Hematopoietic multipotent progenitor cell treated with erythropoietin and hydrocortisone succinate and interleukin-3 and kit ligand, for 15 days (in vitro differentiated cells): ENCODE measurements at places on chromosomes 16 and 17.

GRCh38 chr16:22683258-22683657, 130.7 kb upstream of the HS3ST2 start:
- no peak for DNase-seq

DNA sequence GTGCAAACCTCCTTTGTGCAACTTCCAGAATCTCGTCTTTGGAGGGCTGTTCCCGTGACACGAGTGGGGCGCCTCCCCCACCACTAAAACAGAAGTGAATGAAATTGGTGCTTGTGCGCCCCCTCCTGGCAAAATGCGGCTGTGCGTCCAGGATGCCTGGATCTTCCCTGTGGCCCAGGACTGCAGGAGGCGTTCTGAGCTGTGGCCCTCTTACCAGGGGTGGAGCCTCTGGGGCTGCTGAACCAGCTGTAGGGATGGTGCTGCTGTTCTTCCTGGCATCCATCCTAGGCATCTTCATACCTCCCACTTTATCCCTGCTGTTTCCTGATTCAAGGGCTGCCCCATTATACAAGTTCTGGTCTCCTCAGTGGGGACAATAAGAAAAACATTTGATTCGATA, 18.5 kb upstream of the NAGLU start:
- DNase-seq: peak; percentile 86

GRCh38 chr16:84253173-84253572, 13.4 kb upstream of the KCNG4 start:
- no peak for DNase-seq

DNA sequence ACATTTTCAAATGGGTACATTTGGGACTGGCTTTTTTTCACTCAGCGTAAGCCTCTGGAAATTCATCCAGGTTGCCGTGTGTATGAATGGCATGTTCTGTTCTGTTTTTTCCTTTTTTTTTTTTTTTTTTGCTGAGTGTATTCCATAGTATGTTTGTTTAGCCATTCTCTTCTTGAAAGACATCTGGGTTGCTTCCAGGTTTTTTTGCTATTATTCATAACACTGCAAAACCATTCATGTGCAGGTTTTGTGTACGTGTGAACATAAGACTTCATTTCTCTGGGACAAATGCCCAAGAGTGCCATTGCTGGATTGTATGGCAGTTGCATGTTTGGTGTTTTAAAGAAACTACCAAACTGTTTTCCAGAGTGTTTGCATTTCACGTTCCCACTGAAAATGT, 335.9 kb upstream of the TNRC6C start:
- DNase-seq: no peak

- DNase-seq: no peak
Observed at GRCh38 chr17:2011411-2012371, 13.4 kb downstream of the RTN4RL1 start.

DNA sequence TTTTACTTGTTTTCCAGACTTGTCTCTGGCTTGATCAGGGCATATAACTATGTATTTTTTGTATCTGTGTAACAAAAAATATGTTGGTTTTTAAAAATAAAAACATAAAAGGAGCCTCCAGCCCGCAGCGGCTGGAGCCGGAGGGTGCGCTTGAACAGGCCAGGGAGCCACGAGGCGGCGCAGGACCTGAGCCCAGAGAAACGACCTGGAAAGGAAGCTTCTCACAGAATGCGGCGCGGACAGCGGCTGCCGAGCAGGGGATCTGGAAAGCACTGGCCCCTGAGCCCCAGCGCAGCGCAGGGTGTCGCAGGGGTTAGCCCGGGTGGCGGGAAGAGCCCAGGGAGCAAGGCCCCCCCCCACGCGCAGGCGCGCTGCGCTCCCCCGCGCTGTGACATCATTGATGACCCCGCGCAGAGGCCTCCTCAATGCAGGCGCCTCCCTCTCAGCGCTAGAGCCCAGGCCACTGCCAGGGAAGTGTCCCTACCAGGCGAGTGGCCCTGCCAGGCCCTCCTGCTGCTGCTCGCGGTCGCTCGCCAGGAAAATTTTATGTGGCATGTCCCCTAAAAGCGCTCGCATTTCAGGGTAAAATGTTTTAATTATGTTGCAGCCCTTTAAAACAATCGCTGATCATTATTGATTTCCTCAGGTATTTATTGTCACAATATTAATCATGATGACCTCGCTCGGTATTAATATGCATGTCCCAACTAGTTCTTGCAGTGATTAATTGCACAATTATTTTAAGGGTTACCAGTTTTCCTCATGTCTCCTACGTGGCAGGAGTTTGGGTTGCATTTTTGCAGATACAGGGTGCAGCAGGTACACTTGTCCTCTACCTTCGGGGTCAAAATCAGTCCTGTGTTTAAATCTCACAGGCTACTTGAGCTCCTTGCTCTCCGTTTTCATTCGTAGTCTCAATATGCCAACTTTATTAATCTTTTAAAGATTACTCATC, 134.2 kb downstream of the USP22 start:
- DNase-seq: peak; percentile 78

GRCh38 chr17:3557768-3558583, at the start of gene TRPV3:
Gene TRPV3 (minus strand): TSS chr17:3557812. CDS start chr17:3554850, 2,962 bp downstream.
- peak; percentile 32 for DNase-seq

DNA sequence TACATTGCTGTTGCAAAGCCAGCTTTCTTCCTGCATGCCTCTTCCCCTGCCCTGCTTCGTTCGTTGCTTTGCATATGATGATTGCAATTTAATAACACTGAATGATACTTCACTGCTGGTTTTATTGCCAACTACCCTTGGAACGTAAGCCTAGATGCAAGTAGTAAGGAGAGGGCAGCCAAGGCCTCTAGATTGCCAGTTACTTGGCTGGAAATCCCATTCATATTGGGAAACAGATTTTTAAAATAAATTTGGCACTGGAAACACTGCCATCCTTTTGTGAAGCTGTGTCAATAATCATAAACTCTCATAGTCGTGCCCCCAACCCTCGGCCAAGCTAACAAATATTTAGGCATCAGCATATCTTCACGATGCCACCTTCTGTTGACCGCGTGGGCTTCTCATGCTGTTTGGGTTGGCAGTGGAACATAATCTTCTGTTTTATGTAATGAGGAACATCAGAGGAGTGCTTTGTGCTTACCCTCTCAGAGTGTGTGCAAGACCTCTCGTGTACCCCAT, 86.5 kb downstream of the MAP2K6 start:
- DNase-seq: no peak

- no peak for DNase-seq
Observed at GRCh38 chr16:27566417-27566816, 16.5 kb downstream of the KATNIP start.

GRCh38 chr17:47864791-47865216, 13.8 kb upstream of the SP6 start:
- no peak for DNase-seq

GRCh38 chr17:45363498-45363897, 46.7 kb upstream of the MAP3K14 start:
- DNase-seq: no peak

DNA sequence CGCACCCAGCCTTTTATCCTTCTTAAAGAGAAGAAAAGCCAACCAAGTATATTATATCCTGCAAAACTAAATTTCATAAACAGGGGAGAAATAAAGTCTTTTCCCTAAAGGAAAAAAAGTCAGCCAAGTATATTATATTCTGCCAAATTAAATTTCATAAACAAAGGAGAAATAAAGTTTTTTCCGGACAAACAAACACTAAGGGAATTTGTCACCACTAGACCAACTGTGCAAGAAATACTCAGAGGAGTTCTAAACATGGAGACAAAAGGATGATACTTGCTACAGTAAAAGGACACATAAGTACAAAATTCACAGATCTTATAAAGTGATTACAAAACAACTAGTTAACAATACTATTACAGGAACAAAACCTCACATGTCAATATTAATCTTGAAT, 14.4 kb upstream of the CCL18 start:
- no peak for DNase-seq

DNA sequence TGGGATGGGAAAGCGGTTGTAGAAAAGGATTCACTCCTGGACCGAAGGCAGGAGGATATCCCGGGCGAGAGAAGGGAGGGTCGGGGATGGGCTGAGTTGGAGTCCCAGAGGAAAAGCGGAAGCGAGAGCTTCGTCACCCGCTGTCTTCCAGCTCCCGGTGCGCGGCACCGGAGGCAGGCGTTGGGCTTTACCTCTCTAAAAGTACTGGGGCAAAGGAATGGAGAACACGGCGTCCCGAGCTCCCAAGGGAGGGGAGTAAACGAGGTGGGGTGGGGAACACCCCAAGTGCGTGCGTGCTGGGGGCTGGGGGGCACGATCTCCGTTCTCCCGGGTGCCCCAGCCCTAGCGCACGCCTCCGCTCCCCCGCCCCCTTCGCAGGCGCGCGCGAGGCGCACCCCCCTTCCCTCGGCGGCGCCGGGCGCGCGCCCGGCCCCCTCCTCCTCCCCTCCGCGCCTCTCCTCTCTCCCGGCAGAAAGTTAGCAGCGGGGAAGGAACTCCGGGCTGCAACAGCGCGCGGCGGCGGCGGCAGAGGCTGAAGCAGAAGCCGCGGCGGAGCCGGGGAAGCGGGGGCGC, at the start of gene HS3ST4:
Gene HS3ST4, plus strand, starts transcription at position 441 of the 573 bp plus-strand sequence.
- no peak for DNase-seq

DNA sequence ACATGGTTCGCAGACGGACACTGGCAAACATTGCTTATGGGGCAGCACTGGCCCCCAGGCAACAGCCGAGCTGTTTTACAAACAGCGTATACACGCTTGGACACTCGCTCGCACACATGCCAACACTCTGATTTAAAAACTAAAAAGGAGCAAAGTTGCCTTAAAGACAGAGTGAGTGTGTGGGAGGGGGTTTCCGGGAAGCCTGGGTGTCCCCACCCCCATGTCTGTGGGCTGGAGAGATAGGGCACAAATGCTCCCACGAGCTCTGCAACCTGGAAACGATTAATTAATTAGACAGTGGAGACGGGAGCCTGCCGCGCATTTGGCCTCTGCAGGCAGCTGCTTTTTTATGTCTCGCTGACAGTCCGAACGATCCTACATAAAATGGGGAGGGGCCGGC, 107.9 kb upstream of the ZNF469 start:
- no peak for DNase-seq

GRCh38 chr16:80369138-80369958, 171.4 kb upstream of the DYNLRB2 start:
- no peak for DNase-seq

GRCh38 chr16:84534815-84535214, 30.4 kb upstream of the MEAK7 start:
- DNase-seq: no peak
